COLO829 (cell line): ENCODE measurements at places on chromosomes 5 and 9.

GRCh38 chr9:14029806-14030374 lies 284.1 kb downstream of the NFIB start:
- DNase-seq, result no peak

DNA sequence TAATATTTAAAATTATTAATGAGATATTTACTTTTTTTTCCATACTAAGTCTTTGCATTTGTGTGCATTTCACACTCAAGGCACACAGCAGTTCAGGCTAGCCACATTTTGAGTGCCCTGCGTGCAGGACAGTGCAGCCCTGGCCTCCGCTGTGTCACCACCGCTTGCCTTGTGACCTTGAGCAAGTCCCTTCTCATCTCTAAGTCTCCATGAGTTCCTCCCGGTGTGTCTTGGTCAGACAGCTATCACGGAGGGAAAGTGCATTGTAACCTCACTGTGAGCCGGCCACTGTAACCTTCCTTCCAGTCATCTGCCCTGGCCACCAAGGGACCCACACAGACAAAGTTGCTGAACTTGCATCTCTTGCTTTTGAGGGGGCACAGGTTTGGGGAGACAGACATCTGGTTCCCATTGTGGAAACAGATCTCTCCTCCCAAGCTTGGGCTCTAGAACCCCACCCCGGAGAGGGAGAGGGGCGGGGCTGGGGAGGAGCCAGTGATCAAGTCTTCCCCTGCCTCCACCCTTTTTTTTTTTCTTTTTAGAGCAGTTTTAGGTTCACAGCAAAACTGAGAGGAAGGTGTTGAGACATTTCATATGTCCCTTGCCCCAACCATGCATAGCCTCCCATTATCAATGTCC lies 96.8 kb downstream of the C9orf50 start:
- no peak for DNase-seq

DNA sequence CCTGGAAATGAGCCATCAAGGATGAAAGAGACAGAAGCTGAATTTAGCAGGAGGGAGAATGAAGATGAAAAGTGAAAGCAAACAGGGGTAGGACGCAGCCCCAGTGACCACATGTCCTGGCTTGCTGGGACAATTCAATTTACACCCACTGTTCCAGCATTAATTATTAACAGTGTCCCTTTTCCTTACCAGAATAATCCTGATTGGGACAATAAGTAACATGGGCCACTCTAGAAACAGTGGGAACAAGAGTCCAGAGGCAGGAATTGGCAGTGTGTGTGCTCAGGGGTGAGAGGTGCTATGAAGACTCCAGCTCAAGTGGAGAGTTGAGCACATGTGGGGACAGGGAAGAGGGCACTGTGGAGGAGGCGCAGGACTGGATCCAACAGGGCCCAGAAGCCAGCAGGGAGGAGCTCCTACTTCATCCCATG lies 147.1 kb downstream of the C5orf15 start:
- no peak for DNase-seq

GRCh38 chr5:6359555-6360322 lies 18.6 kb downstream of the MED10 start:
- DNase-seq, result no peak

DNA sequence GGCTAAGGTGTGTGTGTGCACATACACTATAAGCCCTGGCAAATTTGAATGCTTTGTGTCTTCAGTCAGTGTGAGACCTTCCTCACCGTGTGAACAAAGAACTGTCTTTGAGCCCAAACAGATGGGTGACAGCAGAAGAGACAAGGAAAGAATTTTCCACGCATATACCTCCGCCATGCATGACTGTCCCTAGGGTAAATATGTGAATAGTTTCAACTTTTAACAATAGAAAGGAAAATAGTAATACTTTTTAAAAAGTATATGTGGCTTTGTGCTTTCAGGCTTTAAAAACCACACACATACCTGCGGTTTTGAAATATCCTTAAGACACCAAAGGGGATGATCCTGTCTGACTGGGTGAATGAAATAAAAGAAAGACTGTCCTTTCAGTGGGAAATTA lies 438.6 kb upstream of the MPDZ start:
- no peak for DNase-seq

DNA sequence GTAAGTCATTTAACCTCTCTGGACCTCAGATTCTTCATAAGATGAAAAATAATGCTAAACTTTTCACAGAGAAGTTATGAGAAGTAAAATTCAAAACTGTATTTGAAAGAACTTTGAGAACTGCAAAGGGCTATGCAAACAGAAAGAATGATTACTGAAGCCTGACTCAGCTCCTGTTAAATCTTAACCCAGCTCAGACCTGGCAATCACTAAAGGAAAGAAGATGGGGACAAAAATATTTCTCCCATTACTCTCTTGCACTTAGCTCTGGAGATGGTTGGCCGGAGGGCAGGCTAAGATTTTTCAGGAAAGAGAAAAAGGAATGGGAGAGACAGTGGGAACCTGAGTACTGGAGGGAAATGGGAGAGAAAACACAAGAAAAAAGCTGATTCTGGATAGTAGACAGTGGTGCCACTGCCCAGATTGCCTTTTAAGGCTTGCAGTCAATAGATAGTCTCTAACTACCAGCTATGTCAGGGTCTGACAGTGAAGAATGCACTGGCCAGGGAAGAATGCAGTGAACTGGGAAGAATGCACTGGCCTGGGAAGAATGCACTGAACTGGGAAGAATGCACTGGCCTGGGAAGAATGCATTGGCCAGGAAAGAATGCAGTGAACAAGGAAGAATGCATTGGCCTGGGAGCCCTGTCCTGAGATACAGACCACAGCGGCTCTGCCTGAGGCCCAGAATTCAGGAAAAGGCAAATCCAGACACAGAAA lies 25.2 kb upstream of the CEMIP2 start:
- no peak for DNase-seq

DNA sequence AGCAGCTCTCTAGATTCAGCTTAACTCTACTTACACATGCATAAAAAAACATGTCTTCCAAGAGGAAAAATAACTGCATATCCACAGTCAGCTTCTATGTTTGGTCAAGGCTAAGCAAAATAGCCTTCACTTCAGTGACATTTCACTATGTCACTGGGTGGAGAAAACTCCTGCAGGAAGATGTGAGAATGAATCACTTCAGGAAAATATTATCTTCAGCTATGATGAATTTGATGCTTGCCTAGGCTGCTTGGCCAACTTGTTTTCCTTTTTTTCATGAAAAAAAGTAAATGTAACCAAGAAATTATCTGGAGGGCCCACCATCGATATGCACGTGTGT lies 143.0 kb upstream of the ZNF608 start:
- DNase-seq, result no peak

DNA sequence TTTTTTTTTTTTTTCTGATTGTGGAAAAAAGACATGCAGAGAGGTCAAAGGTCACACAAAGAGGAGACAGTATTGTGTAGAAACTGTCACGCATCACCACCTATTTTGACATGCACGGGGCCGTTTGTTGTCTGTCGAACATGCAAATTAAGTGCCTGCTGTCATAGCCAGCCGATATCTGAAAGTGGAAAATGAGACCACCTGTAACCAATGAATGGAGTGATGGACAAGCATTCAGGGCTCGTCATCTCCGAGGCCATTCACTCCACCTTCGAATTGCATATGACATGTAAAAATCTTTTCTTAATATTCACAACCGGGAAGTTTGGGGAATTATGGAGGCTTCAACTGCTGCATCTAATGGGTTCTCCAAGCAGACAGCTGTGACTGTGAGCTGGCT lies 512.2 kb upstream of the ADAMTS16 start:
- no peak for DNase-seq

GRCh38 chr5:155094455-155094854 lies 80.9 kb downstream of the KIF4B start:
- no peak for DNase-seq

GRCh38 chr5:72938206-72938605 lies 17.6 kb upstream of the FCHO2 start:
- no peak for DNase-seq

- no peak for DNase-seq
Observed at GRCh38 chr5:34531751-34532360, 124.3 kb upstream of the RAI14 start.

GRCh38 chr5:58060996-58061395 lies 398.9 kb downstream of the PLK2 start:
- DNase-seq, result no peak

- no peak for DNase-seq
Observed at GRCh38 chr5:83340511-83340918, 131.0 kb upstream of the VCAN start.

DNA sequence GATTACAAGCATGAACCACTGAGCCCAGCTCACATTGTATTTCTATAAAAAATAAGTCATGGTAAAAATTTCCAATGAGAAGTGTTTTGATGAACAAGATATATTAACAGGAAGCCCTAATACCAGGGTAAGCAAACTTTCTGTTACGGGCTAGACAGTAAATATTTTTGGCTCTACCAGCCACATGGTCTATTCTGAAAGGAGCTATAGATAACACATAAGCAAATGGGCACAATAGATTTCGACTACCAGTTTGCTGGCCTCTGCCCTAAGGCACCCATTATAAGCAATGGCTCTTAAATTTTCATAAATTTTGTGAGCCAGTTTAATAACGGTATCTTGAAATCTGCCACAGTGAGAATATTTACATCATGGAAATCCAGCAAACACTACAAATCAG lies 8.1 kb downstream of the UBQLN1 start:
- no peak for DNase-seq
